ENCODE measurements at places on chromosomes 3 and 15.

GRCh38 chr15:58257776-58258325, 119.7 kb downstream of the AQP9 start:
- no peak for DNase-seq

DNA sequence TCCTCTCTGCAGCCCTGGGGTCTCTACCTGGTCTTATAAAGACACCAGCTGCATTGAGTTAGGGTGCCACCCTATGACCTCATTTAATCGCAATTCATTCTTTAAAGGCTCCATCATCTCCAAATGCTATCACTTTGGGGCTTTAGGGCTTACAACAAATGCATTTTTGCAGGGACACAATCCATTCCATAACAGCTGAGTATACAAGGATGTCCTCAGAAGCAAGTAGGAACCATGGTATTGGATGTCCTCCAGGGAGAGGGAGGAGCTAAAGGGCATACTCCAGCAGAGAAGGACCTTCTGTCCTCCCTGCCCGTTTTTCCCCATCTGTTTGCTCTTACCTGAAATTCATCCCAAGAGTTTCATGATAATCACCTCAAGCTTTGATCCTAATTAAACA, 30.3 kb downstream of the UMPS start:
- DNase-seq, result no peak

- no peak for DNase-seq
Measured at GRCh38 chr15:72166716-72167417, 30.7 kb downstream of the GRAMD2A start.

- no peak for DNase-seq
Measured at GRCh38 chr3:46282696-46283095, 40.4 kb downstream of the CCR3 start.

- DNase-seq, result no peak
Measured at GRCh38 chr3:27452368-27453090, 31.7 kb downstream of the SLC4A7 start.

- no peak for DNase-seq
Measured at GRCh38 chr3:172046268-172046915, 7.0 kb downstream of the FNDC3B start.

- DNase-seq, result no peak
Measured at GRCh38 chr3:18223974-18224373, 201.2 kb downstream of the SATB1 start.

DNA sequence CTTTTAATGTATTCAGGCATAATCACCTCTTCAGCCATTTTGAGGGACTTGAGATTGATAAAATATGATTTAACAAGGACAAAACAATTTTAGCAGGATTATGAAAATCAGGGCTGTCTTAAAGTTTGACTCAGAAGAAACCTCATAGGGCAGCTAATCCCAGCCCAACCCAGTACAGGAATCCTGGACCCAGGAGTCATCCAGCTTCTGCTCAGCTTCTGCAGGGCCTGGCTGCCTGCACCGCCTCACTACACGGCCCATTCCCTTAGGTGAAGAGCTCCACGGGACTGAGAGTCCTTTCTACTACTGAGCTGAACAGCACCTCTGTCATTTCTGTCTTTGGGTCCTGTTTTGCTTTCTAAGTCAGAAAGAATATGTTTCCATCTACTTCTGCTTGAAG, 37.5 kb downstream of the ARHGAP31 start:
- DNase-seq, result no peak

DNA sequence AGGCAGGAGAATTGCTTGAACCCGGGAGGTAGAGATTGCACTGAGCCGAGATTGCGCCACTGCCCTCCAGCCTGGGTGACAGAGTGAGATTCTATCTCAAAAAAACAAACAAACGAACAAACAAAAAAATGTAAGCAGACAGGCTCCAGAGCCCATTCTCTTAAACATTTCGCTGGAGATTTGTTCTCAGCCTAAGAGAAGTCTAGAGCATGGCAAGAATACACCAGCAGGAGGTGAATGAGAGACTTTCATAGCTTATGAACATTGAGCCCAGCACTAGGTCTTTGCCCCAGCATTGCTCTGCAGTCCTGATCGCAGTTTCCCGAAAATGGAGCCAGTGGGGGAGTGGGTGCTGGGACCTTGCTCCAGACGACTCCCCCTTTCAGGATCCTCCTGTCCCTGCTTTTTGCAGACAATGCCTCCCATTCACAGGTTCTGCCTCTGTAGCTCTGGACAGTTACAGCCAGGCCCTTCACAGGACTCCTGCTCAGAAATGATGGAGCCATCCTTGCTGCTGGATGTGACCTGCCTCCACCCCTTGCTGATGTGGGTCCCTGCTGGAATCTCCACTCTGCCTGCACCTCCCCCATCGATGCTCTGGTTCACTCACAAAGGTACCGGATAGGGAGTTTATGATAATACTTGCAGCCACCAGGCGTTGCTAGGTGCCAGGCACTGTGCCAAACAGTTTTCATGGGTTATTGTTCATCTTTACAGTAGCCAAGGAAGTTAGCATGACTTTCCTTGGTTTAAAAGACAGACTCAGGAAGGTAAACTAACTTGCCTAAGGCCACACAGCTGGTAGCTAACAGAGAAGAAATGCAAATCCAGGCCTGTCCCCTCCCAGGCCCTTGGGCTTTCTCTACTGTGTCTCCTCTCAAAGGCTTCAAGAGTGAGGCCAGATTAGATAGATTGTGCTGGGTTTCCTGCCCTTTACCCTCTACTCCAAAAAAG, 329.7 kb upstream of the TLE3 start:
- no peak for DNase-seq

- no peak for DNase-seq
Measured at GRCh38 chr3:156217674-156218352, 97.4 kb downstream of the KCNAB1 start.

- no peak for DNase-seq
Measured at GRCh38 chr3:194326192-194326967, 24.7 kb downstream of the CPN2 start.

GRCh38 chr3:146024260-146024659, 136.7 kb downstream of the PLOD2 start:
- no peak for DNase-seq

- no peak for DNase-seq
Measured at GRCh38 chr3:137738710-137739109, 25.4 kb upstream of the SOX14 start.

DNA sequence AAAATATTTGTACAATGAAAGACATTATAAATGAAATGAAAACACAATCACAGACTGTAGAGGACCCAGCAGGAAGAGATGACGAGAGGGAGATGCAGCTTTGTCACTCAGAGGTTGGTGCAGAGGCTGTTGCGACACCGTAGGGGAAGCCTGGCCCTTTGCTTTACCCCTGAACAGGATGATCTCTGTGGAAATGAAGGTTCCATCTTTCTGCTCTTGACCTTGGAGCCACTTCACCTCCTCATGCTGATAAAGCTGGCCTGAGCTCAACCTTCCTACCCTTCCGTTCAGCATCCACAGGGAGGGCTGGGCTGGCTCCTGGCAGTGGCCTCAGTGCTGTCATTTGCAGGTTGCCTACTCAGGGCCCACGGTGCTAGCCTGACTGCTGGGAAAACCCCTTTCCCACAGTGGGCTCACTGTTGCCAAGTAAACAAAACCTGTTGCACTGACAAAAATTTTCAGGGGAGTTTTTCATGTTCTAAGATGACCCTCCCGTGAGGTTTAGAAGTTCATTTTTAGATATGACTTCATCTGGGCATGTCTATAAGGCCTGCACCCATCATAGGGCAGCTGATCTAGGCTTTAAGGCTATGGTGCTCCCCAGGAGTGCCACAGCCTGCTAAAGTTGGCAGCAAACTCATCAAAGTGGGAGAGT, 3.0 kb upstream of the CD80 start:
- DNase-seq, result no peak

DNA sequence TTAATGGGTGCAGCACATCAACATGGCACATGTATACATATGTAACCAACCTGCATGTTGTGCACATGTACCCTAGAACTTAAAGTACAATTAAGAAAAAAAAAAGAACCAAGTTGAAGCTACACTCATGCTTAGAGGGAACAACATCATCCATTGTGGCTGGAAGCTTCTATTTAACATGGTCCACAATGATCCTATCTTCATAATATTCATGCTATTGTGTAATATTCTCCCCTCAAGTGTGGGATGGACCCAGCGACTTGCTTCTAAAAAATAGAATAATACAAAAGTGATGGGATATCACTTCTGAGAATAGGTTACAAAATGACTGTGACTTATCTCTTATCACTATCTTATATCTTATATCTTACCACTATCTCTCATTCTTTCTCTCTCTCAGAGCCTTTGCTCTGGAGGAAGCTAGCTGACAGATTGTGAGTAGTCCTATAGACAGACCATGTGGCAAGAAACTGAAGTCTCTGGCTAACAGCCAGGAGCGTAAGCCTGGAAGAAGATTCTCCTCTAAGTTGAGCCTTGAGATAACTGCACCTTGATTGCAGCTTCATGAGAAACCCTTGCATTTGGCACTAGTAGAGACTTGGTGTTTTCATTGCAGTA, 198.5 kb upstream of the MRPL3 start:
- no peak for DNase-seq

- DNase-seq, result no peak
Measured at GRCh38 chr15:96747291-96747690, 416.8 kb downstream of the NR2F2 start.

GRCh38 chr15:93035953-93036810, 52.8 kb downstream of the RGMA start:
- peak; percentile 54 for DNase-seq

GRCh38 chr3:160417311-160417710, 17.9 kb downstream of the SMC4 start:
- no peak for DNase-seq

DNA sequence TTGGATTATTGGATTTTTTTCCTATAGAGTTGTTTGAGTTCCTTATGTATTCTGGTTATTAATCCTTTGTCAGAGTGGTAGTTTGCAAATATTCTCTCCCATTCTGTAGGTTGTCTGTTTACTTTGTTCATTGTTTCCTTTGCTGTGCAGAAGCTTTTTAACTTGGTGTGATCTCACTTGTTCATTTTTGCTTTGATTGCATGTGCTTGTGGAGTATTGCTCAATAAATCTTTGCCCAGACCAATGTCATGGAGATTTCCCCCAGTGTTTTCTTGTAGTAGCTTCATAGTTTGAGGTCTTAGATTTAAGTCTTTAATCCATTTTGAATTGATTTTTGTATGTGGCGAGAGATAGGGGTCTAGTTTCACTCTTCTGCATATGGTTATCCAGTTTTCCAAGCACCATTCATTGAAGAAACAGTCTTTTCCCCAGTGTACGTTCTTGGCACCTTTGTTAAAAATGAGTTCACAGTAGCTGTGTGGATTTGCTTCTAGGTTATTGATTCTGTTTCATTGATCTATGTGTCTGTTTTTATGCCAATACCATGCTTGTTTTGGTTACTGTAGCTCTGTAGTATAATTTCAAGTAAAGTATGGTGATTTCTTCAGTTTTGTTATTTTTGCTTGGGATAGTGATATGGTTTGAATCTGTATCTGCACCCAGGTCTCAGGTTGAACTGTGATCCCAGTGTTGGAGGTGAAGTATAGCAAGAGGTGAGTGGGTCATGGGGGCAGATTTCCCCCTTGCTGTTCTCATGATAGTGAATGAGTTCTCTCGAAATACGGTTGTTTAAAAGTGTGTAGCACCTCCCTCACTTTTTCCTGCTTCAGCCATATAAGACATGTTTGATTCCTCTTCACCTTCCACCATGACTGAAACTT, 46.1 kb upstream of the TNFSF10 start:
- DNase-seq, result no peak

- DNase-seq, result no peak
Measured at GRCh38 chr3:197791892-197792647, 1.0 kb downstream of the LRCH3 start.

- DNase-seq, result no peak
Measured at GRCh38 chr3:42844412-42844713, 31.3 kb downstream of the CYP8B1 start.

- no peak for DNase-seq
Measured at GRCh38 chr3:43748179-43748578, 57.4 kb downstream of the ABHD5 start.
